ENCODE measurements at places on chromosomes 5 and 9.

DNA sequence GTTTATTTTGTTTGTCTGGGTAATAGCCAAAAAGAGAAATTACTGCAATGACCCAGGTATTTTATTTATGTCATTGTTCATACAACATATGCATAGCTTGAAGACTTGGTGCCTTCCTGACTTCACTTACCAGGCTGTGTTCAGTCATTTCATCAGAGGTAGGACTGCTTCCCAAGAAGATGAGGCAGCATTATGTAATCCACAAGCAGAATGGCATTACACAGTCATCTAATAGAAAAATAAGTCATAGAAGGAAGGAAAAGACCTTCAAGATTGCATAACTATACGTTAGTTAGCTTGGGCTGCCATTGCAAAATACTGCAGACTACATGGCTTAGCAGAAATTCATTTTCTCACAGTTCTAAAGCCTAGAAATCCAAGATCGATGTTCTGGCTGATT lies 167.5 kb downstream of the NMUR2 start:
- DNase-seq = no peak

- no peak for DNase-seq
Measured at GRCh38 chr5:55453211-55453610, 81.6 kb downstream of the PLPP1 start.

GRCh38 chr5:38879078-38879460 lies 33.3 kb downstream of the OSMR start:
- no peak for DNase-seq

DNA sequence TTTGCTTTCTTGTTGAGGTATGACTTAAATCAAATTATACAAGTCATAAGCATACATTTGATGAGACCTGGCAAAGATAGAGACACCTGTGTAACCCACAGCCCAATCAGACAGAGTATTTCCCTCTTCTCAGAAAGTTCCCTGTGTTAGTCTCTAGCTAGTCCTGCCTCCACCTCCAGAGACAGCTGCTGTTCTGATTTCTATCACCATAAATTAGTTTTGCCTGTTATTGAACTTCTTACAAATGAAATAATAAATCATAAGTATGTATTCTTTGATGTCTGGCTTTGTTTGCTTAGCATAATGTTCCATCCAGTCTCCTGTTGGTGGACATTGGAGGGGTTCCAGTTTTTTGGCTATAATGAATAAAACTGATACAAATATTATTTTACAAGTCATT lies 194.5 kb downstream of the ICE1 start:
- no peak for DNase-seq

DNA sequence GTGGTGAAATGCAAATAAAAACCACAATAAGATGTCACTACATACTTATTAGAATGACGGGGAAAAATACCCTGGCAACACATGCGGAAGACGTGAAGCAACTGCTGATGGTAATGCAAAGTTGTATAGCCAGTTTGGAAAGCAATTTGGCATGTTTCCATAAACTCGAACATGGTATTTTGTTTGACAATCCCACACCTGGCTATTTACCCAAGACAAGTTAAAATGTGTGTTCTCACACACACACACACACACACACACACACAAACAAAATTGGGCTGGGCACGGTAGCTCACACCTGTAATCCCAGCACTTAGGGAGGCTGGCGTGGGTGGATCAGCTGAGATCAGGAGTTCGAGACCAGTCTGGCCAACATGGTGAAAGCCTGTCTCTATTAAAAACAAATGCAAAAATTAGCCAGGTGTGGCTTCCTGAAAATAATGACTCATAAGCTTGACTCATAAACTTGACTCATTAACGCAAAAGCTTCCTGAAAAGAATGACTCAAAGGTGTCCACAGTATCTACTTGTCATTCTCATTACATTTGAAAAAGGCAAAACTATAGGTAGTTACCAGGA lies 456.5 kb downstream of the CDH18 start:
- no peak for DNase-seq

DNA sequence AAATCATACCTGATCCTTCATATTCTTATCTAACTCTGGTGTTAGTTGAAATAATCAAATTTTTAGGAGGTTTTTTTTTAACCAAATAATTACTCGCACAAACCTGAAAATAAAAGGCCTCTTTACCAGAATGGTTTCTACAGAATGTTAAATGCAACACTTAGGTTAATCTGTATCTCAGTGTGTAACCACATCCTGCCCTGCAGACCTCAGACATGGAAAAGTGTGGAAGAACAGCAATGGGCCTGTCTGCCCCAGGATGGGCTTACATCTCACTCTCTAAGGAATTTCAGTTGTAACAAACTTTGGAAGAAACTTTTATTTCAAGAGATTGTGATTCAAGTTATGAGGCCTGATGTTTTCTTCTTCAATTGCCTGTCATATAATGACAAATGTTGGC lies 32.5 kb upstream of the MIER3 start:
- no peak for DNase-seq

DNA sequence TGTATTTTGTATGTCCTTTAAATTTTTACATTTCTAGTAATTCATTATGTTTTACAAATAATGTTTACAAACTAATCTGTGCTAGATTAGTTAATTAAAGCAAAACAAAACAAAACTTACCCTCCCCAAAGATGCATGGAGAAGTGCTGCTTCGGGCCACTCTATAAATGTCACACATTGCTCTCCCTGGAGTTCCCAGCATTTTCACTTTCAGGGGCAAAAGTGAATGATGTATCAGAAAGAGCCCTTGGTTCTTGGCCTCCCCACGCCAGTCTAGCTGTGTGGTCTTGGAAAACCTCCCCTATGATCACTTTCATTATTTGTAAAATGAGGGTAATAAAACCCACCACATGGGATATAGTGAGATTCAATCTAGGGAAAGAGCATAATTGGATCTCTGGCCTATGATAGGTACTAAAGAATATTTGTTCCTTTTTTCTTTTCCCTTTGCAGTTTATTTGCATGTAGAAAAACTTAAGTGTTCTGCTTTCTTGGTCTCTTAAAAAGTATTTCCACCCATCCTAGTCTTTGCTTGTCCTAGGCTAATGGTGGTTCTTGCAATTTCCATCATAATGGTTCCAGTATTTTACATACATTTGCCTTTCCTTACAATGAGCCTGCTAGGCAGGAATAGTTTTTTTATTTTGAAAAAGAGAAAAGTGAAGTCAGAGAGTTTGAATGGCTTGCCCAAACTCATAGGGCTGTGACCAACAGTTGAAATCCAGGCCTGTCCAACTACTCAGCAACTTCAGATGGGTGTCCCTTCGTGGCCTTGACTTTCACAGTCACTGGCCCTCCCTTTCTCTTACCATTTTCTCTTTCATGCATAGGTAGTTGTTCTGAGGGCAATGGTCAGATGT lies 184.5 kb upstream of the KLF4 start:
- no peak for DNase-seq

DNA sequence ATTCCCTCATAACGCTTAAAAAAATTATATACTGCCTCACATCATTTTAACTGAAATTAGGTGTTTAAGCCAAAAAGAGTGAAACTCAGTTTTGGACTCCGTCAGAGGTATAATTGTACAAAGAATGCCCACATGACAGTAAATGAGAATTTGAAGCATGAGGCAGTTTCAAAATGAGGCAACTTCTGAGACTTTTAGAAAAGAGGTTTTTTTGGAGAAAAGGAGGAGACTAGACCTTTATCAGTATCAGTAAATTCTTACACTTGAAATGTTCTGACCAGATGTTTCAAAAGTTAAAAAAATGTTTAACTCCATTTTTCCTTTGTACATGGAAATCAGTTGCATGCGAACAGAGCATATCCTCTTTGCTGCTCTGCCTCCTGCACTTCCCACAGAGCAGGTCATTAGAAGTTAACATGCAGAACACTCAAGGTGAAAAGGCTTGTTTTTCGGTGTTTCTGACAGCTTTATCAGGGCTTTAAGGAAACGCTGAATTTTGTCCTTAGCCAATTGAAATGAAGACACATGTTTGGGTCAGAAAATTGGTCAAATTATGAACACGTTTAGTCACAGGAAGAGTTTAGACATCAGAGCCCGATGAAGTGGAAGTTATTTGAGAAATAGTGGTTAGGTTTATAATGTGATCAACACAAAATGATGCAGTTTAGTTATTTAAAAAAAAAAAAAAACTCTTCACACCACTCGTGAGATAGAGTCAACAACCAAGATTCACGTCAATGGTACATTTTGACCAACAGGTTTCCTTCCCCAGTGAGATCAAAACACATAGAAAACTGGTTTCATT lies 59.5 kb downstream of the PIK3R1 start:
- no peak for DNase-seq

DNA sequence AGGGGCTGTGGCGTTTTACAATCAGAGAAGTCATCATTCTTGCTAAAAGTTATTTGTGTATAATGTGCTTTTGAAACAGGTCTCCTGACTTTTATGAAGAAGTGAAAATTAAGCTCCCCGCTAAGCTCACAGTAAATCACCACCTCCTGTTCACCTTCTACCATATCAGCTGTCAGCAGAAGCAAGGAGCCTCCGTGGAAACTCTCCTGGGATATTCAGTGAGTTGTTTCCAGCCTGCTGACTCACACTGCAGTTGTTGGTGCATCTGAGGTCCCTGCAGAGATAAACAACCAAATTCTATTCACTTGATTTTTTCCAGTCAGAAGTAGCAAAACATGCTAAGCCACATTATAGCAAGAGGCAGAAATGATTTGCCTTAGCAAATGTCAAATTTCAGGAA lies 156.7 kb downstream of the DOCK8 start:
- DNase-seq = no peak

GRCh38 chr5:82885627-82886389 lies 191.4 kb downstream of the TMEM167A start:
- DNase-seq = peak; percentile 86

DNA sequence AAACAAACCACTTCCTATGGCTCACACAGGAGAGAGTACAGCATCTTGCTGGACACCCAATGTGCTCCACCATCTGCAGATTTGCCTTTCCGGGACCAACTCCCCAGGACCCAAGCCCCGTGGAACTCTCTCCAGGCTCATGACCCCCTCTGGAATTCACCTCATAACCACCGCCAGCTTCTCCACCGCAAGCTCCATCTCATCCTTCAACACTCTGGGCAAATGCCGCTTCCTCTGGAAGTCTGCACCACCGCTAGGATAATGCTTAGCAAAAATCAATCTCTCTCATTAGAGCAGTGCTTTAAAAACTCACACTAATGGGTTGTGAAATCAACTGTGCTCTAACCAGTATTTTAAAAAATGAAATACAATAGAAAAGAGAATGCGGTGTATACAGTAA lies 150.0 kb downstream of the COL23A1 start:
- DNase-seq = no peak

- DNase-seq = no peak
Measured at GRCh38 chr9:121182989-121183388, 18.7 kb downstream of the RAB14 start.

DNA sequence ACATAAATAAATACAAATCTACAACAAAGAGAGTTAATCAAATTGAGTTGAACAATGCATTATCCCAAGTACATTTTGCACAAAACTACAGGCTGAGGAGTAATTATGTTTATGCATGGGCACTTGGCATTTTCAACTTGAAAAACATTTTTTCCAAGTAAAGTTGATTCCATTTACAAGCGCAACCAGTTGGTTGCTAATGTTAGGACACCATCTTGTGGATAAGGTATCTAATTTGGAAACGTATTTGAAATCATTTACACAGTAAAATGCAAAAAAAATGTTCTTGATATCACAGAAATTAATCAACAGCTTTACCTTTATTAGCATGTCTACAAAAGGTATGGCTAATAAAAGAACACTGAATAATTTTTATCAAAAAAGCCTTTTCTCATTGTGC lies 18.8 kb downstream of the FTMT start:
- DNase-seq = peak; percentile 9
